ENCODE measurements at places on chromosomes 16 and 17.

DNA sequence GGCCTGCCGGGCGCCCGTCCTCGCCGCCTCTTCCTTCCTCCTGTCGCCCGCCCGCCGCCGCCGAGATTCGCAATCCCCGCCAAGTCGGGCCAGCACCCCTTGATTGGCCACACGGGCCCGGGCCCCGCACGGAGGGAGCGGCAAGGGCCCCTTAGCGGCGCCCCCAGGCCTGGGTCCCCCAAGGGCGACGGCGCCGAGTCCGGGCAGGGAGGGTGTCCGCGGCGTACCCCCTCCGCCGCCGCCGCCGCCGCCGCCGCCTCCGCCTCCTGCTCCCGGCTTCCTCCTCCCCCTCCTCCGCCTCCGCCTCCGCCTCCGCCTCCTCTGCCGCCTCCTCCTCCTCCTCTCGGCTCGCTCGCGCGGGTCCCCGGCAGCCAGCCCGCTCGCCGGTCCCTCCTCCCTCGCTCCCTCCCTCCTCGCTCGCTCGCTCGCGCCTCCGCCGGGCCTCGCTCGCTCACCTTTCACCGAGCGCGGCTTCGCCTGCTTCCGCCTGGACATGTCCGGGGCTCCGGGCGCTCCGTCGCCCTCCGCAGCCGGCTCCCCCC lies 561 bp downstream of the ZNF423 start:
- DNase-seq = peak; percentile 78

DNA sequence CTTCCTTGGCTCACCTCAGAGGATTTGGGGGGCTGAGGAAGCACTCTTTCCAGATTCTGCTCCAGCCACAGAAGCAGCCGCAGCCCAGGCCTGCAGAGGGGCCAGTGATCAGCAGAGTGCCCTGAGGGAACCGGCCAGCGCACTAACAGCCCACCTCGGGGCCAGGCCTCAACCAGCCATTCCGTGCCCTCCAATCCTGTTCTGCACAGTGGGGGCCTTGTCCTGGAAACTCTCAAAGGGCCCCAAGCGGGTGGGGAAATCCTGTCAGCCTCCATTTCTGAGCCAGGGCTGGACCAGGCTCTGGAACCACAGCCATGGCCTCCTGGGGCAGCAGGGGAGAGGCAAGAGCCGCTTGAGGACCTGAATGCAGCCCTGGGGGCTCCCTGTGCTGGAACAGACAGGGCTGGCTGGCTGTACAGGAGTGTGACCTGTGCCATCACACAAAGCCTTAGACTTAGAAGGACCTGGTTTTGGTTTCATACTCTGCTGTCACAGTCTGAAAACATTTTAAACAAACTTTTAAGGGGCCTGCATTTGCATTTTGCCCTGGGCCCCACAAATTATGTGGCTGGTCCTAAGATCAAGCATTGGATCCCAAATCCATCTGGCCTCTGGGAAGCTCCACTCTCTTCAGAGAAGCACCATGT lies 10.0 kb downstream of the CNGB1 start:
- no peak for DNase-seq

GRCh38 chr17:48148029-48148770 lies 40.6 kb downstream of the SNX11 start:
- DNase-seq = no peak

GRCh38 chr17:4520060-4520893 lies 21.6 kb downstream of the SPNS2 start:
- DNase-seq = no peak

DNA sequence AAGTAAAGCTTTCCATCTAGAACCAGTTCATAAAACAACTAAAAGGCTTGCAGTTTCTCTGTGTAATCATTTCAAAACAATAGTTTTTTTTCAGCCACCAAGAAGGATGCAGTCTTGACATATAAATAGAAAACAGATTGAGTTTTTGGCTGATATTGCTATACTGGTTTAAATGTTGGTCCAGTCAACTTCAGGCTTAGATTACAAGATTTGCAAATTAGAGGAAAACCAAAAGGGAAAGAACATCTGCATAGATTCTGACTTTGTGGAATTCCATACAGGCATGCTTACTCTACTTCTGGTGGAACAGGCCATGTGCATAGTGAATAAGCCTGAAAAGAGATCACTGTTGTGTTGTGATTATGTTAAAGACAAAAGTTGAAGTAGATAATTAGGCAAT lies 150.3 kb downstream of the BCAS3 start:
- DNase-seq = no peak

GRCh38 chr17:48587276-48588073 lies 2.6 kb downstream of the HOXB3 start:
- DNase-seq = no peak

DNA sequence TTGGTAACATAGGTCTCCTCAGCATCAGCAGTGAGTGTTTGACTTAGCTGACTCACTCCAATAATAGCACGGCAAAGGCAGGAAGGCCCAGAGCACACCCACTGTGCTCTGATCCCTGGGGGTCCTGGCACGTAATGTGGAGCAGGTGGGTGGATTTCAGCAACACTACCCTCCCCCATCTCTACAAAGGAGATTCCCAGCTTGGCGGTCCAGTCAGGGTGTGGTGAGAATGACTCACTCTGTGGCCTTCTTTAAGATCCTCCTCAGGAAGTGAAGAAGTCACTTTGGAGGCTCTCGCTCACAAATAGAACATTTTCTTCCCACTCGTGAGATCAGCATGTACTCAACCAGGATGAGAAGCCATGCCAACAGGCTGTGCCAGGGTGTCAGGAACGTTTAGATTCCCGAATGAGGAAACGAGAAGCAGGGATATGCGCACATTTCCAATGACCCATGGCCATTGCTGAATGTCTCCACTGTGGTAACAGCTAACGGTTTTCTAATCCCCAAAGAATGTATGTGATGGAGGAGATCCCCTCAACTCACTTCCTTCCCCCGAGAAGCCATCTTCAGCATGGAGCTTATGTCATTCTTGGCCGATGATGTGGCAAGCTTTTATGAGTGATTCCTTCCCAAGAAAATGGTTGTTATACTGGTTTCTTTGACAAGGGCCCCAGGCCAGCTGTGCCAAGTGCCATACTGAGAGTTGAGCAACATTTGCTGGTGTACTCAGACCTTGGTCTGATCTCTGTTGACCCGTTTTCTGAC lies 365.2 kb downstream of the C16orf95 start:
- DNase-seq = no peak

DNA sequence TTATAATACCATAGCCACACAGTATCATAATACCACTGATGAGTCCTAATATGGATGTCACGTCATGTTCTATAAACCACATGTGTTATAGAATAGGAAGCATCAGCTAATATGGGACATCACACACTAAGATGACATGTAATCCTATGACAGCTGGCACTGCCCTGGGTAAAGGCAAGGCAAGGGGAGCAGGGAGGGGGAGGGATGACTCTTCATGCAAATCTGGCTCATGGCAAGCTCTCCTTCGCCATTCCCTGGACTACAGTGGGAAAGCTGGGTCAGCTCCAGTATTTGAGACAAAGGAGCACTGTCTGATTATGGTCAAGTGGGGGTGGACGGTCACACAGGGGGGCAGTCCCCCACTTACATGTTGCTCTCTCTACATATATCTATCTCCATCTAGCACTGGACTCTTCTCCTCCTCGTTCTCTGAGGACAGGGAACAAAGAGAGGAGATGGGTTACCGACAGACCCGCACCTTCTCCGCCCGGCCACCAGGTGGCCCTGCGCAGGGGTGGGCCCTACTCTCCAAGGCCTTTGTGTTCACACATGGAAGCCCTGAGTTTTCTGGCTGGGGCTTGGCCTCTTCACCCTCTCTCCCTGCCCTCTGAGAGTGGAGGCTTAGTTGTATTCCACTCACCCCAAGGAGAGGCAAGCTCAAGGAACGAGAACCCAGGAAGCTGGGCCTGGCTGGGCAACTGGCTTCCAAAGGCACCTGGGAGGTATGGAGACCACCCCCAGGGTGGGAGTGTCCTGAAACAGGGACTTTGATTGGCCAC lies 23.4 kb upstream of the MPO start:
- peak; percentile 98 for DNase-seq

GRCh38 chr16:58801838-58802237 lies 67.7 kb upstream of the GOT2 start:
- no peak for DNase-seq

- no peak for DNase-seq
Measured at GRCh38 chr16:12613131-12613991, 190.3 kb downstream of the CPPED1 start.

- peak; percentile 78 for DNase-seq
Measured at GRCh38 chr17:29005936-29006511, at the start of gene SEZ6. SEZ6 (minus strand) TSS chr17:29006033; CDS start chr17:29005869, 164 bp downstream.

DNA sequence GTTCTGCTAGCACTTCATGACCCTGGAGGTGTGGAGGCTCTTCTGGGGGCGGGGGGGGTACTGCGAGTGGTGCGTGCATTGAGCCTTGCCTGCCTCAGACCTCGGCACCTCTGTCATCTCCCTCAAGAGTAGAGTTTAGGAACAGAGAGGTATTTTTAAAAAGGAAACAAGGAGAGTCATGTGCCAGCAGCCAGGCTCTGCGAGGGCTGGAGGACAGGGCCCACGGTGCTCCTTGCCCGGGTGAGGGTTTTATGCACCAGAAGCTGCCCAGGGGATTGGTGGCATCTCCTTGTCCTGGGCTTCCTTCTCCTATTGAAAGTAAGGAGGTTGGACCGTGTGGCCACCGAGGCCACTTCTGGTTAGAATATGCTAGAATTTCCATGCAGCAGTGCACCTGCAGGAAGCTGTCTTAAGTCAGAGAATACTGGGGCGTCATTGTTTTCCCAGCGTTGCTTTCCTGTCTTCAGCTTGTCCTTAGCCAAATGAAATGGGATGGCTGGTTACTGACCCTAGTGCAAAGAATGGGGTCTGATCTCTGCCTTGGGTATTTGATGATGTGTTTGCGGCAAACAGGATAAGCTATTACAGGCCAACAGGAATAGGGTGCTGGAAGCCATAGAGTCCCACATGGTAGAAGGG lies 3.2 kb downstream of the CBX2 start:
- no peak for DNase-seq

DNA sequence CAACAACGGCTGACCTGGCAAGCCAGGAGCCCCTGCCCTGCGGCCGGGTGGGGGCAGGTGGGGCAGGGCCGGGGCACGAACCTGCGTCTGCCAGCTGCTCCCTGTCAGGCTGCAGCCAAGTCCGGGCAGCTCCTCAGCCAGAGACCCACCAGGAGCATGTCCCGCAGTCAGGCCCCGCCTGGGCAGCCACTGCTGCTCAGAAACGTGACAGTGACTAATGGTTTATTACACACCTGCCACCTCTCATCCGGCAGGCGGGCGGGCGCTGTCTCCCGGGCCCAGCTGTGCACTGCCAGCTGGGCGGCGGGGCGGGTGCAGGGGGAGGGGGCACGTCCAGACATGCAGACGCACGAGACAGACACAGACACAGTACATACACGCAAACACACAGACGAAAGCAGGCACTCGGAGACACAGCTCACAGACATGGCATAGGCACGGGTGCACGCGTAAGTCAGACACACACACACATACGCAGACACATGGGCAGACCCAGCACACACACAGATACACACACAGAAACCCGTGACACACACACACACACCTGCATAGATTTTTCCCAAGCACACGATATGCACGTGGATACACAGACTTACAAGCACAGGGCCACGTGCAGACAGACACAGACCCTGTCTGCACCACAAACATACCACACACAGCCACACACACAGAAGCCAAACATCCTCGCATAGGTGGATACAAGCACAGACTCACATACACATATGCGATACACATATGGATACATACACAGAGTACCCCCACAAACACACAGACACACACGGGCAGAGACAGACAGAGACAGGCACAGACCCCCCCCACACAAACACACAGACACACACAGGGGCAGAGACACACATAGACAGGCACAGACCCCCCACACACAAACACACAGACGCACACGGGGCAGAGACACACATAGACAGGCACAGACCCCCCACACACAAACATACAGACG lies 248.3 kb upstream of the CIBAR2 start:
- peak; percentile 97 for DNase-seq

GRCh38 chr16:56673921-56674320 lies 4.3 kb downstream of the MT1H start:
- no peak for DNase-seq

- no peak for DNase-seq
Measured at GRCh38 chr16:74046524-74046923, 250.1 kb upstream of the PSMD7 start.

DNA sequence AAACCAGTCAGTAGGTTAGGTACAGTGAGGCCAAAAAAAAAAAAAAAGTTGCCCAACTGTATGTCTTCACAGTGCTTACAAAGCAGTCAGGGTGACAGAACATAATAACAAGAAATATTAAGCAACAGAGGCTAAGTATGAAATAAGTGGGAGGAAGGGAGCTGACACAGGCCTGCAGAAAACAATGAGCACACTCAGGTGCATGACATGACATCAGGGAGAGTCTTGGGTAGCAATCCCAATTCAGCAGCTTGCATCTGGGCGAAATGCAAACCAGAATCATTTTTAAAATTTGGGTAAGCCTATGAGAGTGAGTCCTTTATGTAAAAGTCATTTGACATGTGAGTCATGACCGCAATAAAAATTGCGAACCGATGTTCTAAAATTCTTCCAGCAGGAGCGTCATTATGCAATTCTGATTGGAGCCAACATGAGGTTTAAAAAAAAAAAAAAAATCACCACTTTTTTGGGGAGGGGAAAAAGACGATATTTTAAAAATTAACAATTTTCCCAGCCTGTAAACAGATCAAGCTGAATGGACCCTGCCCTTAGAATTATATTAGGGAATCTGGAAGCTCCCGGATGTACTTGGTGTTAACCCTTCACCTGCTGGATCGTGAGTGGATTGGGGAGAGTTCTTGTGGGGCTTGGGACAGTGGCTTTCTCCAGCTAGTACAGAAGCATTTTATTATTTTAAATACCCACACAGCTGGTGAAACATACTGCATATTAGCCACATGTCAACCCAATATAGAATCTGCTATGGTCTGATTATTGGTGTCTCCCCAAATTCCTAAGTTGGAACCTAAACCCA lies 127.9 kb downstream of the NPIPB5 start:
- DNase-seq = no peak

GRCh38 chr17:28946239-28946638 lies 5.1 kb downstream of the PHF12 start:
- no peak for DNase-seq

DNA sequence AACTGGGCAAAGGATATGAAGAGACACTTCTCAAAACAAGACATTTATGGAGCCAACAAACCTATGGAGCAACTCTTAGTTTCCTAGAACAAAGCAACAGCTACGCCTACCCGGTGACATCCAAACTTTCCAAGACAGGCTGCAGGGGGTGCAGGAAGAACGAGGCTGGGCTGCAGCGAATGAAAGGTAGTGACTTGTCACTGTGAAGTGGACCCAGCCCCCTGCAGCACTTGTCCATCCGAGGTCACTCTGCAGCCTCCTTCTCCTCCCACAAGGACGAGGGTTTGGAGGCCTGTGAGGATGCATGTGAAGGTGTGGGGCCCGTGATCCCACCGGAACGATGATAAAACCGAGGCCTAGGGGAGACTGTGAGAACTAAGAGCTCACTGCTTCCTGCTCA lies 192.6 kb upstream of the RPL38 start:
- no peak for DNase-seq
